ENCODE measurements at places on chromosomes 2 and 18. TPM values are rescaled to one million over a fixed set of nuclear protein-coding genes. Genes with fewer than 3 reads are reported as not detected.

GRCh38 chr2:231604101-231604684, 11.5 kb downstream of the TEX44 start:
- peak; percentile 83 for DNase-seq

GRCh38 chr18:11104307-11104706, 45.1 kb downstream of the PIEZO2 start:
- no peak for DNase-seq

GRCh38 chr18:10213526-10213925, 240.9 kb upstream of the APCDD1 start:
- peak; percentile 63 for DNase-seq

ZAP70 gene
- 8.3 TPM for total RNA-seq

DNA sequence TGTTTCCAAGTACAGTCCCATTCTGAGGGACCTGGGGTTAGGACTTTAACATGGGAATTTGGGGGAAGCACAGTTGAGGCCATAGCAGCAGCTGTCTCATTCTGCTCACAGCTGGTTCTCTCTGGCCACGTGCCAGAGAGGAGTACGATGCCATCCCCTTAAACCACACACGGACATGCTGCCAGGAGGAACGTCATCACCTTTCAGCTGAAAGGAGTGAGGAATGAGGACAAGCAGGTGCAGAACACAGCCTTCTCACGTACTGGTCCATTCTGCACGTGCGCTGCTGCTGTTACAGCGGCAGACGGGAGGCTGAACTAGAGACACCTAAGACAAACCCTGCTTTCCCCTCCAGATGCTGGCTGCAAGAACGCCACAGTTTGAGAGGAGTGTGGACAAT, 33.5 kb downstream of the ODC1 start:
- DNase-seq = no peak

MC2R gene
- not detected for total RNA-seq

ASXL3 gene
- total RNA-seq = 3.1 TPM
